ENCODE measurements at places on chromosomes 11 and 22.

DNA sequence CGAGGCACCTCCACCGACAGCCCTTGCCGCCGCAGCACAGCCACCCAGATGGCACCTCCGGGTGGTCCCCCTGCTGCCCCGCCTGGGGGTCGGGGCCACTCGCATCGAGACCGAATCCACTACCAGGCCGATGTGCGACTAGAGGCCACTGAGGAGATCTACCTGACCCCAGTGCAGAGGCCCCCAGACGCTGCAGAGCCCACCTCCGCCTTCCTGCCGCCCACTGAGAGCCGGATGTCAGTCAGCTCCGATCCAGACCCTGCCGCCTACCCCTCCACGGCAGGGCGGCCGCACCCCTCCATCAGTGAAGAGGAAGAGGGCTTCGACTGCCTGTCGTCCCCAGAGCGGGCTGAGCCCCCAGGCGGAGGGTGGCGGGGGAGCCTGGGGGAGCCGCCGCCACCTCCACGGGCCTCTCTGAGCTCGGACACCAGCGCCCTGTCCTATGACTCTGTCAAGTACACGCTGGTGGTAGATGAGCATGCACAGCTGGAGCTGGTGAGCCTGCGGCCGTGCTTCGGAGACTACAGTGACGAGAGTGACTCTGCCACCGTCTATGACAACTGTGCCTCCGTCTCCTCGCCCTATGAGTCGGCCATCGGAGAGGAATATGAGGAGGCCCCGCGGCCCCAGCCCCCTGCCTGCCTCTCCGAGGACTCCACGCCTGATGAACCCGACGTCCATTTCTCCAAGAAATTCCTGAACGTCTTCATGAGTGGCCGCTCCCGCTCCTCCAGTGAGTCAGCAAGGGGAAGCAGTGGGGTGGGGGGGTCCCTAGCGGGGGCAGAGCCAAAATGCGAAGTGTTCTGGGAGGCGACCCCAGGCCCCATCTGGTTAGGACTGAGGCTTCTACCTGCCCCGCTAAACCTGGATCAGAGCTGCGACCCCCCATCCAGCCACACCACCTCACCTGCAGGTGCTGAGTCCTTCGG, 4.4 kb downstream of the FREY1 start:
- DNase-seq, result no peak

GRCh38 chr22:31583861-31584485, 78.0 kb downstream of the PISD start:
- DNase-seq, result no peak

DNA sequence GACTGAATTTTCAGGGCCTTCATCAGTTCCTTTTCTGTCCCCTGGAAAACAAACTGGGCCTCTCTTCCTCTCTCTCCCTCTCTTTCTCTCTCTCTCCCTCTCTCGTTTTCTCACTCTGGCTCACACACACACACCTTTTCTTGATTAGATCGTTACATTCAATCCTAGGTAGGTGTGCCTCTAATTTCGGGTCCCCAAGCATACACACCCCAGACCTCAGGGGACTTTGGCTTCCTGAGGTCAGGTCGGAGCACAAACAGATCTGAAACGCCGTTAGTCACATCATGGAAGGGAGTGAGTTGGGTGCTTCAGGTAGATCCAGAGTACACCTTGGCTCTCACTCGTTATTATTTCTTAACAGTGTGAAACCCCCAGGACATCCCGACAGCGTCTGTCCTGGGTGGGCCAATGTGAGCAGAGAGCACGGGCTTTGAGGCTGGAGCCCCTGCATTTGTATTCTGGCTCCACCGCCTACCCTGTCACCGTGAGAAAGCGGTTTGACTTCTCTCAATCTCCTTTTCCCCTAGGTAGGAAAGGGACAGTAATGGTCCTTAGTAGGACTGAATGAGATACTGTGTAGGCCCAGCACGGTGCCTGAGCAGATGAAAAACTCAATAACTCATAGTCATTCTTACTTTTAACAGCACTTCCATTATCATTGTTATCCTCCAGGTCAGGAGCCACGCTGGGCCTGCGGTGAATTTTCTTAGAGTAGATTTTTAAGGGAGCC, 37.3 kb upstream of the POU2AF1 start:
- DNase-seq, result no peak

GRCh38 chr11:61503135-61503770, 5.3 kb upstream of the LRRC10B start:
- DNase-seq, result no peak

GRCh38 chr11:77171885-77172665, 44.0 kb downstream of the MYO7A start:
- no peak for DNase-seq

GRCh38 chr11:5369789-5370188, 13.8 kb upstream of the OR51M1 start:
- no peak for DNase-seq

DNA sequence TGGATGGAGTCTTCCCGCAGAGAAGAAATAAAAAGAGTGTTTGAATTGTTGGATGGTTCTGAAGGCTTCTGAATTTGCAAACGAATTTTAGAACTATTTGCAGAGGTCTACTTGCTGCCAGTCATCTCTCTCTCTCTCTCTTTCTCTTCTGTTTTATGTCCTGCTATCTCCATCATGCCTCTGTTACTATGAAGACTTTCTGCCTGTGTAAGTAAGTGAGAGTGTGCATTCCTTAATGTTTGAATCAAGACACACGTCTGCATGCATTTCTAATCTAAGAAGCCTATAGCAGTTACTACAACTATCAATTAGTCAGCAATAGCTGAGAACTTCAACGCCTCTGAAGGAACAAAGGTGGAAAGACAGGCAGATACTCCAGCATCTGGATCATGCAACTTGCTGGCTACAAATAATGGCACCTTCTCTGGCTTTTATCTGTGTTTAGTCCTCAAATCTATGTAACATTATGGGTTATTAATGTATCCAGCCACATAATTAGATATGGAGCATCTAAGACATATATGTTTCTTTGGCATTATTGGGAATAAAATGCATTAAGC, 191.5 kb upstream of the BLID start:
- DNase-seq, result no peak

DNA sequence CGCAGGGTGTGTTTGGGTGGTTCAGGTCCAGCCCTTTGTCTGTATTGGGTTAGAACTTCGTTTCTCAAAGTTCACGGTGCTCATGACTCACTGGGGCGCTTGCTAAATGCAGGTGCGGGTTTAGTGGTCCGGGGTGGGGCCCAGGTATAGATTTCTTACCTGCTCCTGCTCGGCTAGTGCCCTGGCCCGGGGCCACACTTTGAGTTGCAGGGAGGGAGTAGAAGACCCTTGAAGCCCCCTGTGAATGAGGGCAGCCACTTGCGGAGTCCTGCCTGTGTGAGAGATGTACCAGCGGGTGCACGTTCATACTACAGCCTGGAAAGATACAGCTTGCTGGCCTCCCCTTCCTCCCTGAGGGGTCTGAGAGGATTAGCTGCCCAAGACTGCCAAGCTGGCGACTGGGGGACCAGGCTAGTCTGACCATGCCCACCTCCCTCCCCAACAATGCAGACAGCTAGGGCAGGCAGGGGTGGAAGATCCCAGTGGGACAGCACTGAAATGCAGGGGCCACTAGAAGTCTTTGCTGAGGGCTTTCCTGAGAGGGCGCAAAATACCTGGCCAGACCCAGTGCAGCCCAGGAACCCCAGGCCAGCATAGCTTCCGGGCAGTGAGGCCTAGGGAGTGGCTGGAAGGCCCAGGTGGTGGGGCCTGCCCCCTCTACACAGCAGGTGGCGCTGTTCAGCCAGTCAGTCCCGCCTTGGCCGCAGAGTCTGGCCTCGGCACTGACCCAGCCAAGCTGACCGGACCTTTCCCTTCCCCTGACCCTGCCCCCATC, 5.1 kb upstream of the MYRF start:
- peak; percentile 57 for DNase-seq

DNA sequence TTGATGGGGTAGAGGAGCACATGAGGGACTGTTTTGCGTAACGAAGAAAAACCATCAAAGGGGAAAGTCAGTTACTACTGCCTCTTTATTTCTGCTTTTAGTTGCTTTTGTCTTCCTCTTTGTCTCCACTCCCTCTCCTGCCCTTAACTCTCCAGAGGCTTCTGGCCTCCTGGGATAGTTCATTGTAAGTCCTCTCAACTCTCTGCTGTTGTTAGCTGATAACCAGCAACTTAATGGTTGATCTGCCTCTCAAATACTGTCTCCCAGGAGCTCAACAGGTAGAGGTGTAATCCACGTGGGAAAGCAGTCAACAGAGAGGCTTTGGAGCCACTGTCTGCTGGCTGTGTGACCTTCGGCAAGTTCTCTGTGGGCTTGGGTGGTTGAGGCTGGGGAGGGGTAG, 47.3 kb downstream of the CCDC81 start:
- no peak for DNase-seq

- DNase-seq, result no peak
Measured at GRCh38 chr22:46390652-46391301, 55.3 kb downstream of the TRMU start.

GRCh38 chr11:108324587-108324986, 101.7 kb downstream of the ATM start:
- DNase-seq, result peak; percentile 19

DNA sequence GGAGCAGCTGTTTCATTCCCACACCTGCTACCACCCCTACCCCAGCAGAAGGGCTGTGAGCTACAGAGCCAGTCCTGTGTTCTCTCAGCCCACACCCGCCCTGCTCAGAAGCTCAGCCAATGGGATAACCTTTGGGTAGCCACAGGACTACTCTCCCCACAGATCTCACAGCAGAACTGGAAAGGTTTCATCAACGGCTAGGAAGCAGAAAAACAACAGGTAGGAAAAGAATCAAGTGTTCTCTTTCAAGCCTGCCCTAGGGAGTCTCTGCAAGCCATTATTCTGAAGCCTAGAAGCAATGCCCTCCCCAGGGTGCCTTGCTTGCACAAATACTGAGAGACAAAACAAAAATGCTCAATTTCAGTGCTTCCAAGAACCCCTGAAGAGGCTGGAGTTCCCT, 77.2 kb downstream of the TMPRSS5 start:
- no peak for DNase-seq

GRCh38 chr11:15699978-15700377, 585.3 kb downstream of the INSC start:
- DNase-seq, result no peak

DNA sequence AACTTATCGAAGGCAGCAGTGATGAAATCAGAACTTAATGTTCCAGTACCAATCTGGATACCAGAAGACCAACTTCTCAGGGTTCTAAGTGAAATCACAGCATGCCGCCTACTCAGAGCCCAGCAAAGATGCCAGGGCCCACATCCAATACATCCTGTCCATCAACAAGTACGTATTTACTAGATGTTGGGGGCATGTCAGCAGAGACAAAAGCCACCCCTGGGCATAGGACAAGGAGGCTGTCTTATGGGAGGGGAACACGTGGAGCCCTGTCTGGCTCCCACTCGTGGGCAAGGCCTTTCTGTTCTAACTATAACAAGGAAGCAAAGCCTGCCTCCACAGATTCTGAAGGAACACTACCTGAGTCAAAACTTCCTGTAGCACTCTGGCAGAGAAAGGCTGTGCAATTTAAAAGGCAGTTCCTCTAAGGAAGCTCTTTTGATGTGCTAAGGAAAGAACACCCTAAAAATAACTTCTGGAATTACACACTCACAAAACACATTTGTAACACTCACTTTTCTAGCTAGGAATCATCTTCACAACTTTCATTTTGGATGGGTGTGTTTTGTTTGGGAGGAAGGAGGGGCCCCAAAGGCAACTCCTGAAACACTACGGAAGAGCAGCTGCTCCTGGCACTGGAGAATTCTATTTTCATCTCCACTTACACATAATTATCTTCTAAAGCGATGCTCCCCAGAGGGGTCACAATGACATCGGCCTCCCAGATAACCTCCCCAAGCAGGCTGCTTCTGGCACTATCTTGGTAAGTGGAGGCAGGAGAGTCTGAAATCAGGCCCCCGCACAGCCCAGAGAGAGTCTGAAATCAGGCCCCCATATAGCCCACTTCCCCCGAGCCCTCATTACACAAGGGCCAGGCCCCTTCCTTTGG, 14.2 kb downstream of the SMCO4 start:
- no peak for DNase-seq

GRCh38 chr22:39703928-39704639, 133.5 kb downstream of the CACNA1I start:
- DNase-seq, result no peak

DNA sequence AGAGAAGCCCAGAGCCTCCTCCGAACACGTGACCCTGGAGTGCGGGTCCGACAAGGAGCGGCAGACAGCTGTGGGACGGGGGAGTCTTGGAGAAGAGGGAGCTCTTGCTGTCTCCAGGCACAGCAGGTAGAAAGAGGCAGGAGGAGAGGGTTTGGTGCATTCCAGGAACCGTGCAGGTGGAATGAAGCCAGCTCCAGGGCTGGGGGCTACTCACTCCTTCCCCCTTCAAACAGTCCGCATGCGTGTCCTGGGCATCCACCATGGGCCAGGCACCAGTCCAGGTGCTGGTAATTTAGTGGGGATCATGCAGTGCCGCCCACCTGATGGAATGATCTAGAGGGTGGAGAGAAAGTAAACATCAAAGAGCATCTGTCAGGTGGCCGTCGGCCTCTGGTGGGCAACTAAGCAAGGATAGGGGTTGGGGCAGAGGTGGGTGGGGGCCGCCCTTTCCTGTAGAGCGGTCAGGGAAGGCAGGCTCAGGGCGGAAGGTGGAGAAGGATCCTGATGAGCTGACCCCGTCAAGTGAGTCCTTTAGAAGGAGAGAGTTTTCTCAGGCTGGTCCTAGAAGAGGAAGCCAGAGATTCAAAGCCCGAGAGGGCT, 850.0 kb downstream of the TBC1D22A start:
- no peak for DNase-seq

GRCh38 chr11:61429691-61430582, at the start of the genes CPSF7 and SDHAF2:
Gene CPSF7 (minus strand): TSS chr11:61429975. CDS start chr11:61429235, 740 bp downstream.
Gene SDHAF2 (plus strand): TSS chr11:61430124. CDS start chr11:61430147, 23 bp downstream.
- DNase-seq, result peak; percentile 82

DNA sequence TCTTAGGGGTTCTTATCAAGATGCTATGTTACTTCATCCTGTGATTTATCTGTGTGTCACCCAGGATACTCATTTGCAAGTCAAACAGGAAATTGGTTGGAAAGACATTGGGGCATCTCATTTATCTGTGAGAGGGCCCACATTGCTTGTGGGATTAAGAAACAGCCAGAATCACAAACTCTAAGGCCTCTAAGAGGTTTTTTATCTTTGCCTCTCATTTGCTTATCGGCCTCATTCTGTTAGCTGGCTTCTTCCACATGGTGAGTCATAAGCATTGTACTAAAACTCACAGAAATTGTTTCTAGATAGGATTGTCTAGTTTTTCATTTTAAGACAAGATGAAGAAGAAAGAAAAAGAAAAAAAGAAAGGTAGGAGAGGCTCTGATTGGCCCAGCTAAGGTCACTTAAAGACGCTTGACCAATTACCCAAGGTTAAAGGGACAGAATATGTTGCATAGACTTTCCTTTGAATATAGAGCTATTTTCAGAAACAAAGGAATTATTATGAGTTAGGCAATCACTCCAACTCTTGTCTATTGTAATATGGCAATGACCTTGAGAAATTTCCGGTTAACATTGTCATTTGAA, 121.9 kb downstream of the ARHGAP42 start:
- no peak for DNase-seq

DNA sequence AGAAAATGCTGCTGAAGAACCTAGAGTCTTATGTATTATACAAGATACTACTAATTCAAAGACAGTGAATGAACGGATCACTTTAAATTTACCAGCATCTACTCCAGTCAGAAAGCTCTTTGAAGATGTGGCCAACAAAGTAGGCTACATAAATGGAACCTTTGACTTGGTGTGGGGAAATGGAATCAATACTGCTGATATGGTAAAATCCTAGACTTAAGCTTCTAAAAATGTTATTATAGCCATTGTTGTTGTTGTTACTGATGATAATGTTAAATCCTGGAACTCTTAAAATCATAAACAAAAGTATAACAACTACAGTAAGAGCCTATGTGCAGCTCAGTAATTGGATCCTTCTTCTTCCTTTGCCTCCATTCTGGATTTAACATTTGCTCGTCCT, 38.4 kb downstream of the USP47 start:
- no peak for DNase-seq
